ENCODE measurements at places on chromosomes 13 and 19. TPM values are rescaled to one million over a fixed set of nuclear protein-coding genes. Genes with fewer than 3 reads are reported as not detected.
A peak's percentile ranks its signal among the peaks of the same experiment; 100 is the strongest.

GRCh38 chr13:71320452-71320851, 546.6 kb downstream of the DACH1 start:
- DNase-seq = no peak
- no peak overlapping the region for H3K27ac ChIP-seq
- no peaks in the 10 kb centered on the region for H3K4me1 ChIP-seq
- no peak overlapping the region for H3K4me3 ChIP-seq

DNA sequence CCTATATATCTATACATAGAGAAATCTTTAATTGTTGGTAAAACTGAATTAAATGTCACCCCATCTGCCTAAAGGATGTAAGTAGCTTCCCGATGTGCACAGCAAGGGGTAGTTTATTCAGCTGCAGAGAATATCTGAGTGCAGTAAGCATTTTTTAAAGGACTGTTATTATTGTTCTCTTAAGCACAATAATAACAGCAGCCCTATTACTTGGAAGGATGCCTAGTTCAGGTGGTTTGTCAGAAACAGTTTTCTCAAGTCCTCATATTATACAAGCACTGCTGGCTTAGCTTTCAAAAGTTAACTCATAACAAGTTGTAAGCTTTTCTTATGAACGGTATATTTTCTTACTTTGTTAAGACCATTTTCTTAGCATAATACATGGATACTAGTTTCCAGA, 142.6 kb downstream of the CRYL1 start:
- H3K4me1 ChIP-seq = no peaks in the 10 kb centered on the region
- no peaks in the 10 kb centered on the region for H3K36me3 ChIP-seq
- no peak for DNase-seq
- no peak overlapping the region for H3K4me3 ChIP-seq

DNA sequence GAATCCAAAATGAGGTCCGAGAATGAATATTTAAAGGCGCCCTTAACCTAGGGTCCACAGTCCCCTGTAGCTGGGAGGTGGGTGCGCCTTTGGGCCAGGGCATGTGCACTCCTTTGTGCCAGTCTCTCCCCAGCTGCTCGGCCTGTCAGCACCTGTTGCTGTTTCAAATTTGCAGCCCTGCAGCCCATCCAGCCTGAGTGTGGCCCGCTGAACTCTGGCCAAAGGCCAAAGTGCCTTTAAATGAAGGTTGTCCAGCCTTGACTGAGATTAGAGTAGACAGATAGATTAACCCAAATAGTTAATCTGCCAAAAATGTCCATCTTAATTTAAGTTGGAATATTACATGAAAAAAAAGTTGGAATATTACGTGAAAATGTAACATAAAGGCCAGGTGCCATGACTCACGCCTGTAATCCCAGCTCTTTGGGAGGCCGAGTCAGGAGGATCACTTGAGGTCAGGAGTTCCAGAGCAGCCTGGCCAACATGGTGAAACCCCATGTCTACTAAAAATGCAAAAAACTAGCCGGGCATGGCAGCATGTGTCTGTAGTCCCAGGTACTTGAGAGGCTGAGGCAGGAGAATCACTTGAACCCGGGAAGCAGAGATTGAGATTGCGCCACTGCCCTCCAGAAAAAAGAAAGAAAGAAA, 25.3 kb downstream of the TPT1 start:
- H3K4me1 ChIP-seq = peaks cover 4% of the 10 kb centered on the region
- H3K4me3 ChIP-seq = no peak overlapping the region
- H3K27ac ChIP-seq = no peak overlapping the region
- no peak for DNase-seq
- H3K36me3 ChIP-seq = no peaks in the 10 kb centered on the region

- no peaks in the 10 kb centered on the region for H3K4me1 ChIP-seq
- no peak for DNase-seq
- no peaks in the 10 kb centered on the region for H3K36me3 ChIP-seq
- H3K27ac ChIP-seq = no peak overlapping the region
- H3K27me3 ChIP-seq = no peaks in the 10 kb centered on the region
Measured at GRCh38 chr19:57269515-57270250, 10.6 kb upstream of the ZNF460 start.

Gene CRX
- not detected for total RNA-seq

DNA sequence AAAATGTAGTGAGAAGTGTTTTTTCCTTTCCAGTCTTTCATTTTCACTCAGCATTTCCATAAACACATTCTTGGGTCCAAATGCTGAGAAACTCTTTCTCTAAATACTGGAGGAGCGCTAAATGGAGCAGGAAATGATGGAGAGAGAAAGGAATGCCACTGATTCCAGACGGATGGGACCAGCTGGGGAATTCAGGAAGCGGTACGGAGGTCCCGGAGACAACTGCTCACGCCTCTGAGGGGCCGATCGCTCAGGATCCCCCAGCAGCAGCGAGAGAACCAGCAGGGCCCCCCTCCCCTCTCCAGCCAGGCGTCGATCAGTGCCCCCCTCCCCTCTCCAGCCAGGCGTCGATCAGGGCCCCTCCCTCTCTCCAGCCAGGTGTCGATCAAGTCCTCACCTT, 13.2 kb downstream of the RASA3 start:
- no peaks in the 10 kb centered on the region for H3K36me3 ChIP-seq
- peak overlapping the region; percentile 89 for H3K27ac ChIP-seq
- peak overlapping the region; percentile 30 for H3K4me3 ChIP-seq

DNA sequence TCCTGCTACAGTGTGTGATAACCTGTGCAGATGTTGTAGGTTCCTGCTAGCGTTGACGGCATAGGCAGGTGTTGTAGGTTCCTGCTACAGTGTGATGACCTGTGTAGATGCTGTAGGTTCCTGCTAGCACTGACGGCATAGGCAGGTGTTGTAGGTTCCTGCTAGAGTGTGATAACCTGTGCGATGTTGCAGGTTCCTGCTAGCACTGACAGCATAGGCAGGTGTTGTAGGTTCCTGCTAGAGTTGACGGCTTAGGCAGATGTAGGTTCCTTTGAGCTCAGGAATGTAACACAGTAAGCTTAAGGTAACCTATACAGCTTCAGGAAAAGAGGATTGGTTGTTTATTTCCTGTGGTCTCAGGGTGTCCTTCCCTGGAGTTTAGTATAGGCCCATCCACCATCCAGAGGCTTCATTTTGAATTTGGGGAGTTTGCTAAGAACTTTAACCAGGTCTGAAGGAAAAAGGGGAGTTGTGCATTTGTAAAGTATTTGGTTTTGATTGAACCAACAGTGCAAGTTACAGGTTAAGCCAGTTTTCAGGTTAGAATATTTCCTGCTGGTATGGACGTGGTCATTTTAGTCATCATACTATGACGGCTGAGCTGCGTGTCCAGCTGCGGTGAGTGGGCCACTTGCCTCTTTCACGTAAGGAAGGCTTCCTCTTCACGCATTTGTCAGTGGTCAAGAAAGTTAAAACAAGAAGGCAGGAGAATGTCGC, 53.8 kb downstream of the ATP11A start:
- no peaks in the 10 kb centered on the region for H3K27me3 ChIP-seq
- no peaks in the 10 kb centered on the region for H3K4me1 ChIP-seq
- no peaks in the 10 kb centered on the region for H3K36me3 ChIP-seq
- DNase-seq = no peak

Gene ELANE
- 5.0 TPM for total RNA-seq

- peak within 1 kb of the TSS; percentile 99 for H3K27ac ChIP-seq
- peak; percentile 96 for DNase-seq
- peaks cover 4% of the 10 kb centered on the region for H3K4me1 ChIP-seq
Measured at GRCh38 chr19:45404557-45405434, at the start of gene PPP1R13L. TSS of gene PPP1R13L (minus strand) at chr19:45405069. CDS start at chr19:45398318, 6,751 bp downstream.

Gene PSG6
- not detected for total RNA-seq

GRCh38 chr13:50901701-50902100, 7.9 kb upstream of the RNASEH2B start:
- no peaks in the 10 kb centered on the region for H3K27me3 ChIP-seq
- H3K4me3 ChIP-seq = no peak overlapping the region
- H3K27ac ChIP-seq = no peak overlapping the region
- no peak for DNase-seq

GRCh38 chr19:3140667-3141038, 4.8 kb downstream of the GNA15 start:
- H3K36me3 ChIP-seq = no peaks in the 10 kb centered on the region
- DNase-seq = no peak
- H3K27me3 ChIP-seq = no peaks in the 10 kb centered on the region
- no peak overlapping the region for H3K27ac ChIP-seq

DNA sequence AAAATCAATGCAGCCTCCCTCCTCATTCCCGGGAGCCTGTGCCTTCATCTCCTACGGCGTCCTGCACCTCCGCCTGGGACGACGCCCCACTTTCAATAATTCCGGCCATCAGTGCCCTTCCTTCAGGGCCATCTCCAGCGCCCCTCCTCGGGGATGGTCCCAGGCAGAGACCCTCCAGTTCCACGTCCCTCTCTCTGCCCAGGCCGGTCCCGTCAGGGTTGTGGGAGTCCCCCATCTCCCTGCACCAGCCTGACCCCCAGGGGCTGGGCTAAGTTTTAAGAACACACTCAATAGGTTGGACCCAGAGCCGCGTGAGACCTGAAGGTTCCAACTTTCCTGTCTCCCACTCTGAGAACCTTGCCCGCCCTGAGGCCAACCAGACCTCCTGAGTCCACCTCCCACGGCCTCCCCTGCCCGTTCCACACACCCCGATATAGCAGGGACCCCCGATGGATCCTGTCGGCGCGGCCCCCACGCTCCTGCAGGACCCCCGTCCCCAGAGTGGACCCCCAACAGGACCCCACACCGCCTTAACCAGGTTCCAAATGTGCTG, 646 bp downstream of the TMEM161A start:
- H3K27ac ChIP-seq = peak overlapping the region; percentile 80
- peak overlapping the region; percentile 83 for H3K4me3 ChIP-seq

Gene KLK6
- 14.8 TPM for total RNA-seq

- DNase-seq = no peak
- H3K36me3 ChIP-seq = no peaks in the 10 kb centered on the region
- H3K4me3 ChIP-seq = no peak overlapping the region
- no peaks in the 10 kb centered on the region for H3K4me1 ChIP-seq
- no peaks in the 10 kb centered on the region for H3K27me3 ChIP-seq
- H3K27ac ChIP-seq = no peak overlapping the region
Measured at GRCh38 chr19:6038634-6039405, 60.9 kb upstream of the RANBP3 start.

GRCh38 chr13:105497597-105497996, 1037.9 kb downstream of the EFNB2 start:
- H3K27me3 ChIP-seq = no peaks in the 10 kb centered on the region
- H3K27ac ChIP-seq = no peak overlapping the region
- H3K4me1 ChIP-seq = no peaks in the 10 kb centered on the region
- no peaks in the 10 kb centered on the region for H3K36me3 ChIP-seq

Gene RRAS
- 34.8 TPM for total RNA-seq

Gene LIM2
- not detected for total RNA-seq

DNA sequence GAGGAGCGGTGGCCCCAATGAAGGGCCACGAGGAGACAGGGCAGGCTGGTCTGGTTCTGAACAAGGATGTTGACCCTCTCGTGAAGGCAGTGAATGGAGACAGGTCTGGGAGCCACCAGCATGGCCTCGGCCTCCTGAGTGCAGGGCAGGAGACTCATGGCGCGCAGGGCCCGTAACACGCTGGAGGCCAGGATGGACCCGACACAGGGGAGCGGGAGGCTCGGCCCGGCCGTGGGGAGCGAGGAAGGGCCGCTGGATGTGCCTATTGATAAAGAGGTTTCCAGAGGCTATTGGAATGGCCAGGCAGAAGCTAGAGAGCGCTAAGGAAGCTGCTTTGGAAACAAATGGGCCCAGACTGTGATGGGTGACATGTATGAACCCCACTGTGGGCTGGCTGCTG, 132.5 kb downstream of the STK24 start:
- no peaks in the 10 kb centered on the region for H3K4me1 ChIP-seq
- H3K4me3 ChIP-seq = no peak overlapping the region
- H3K27me3 ChIP-seq = no peaks in the 10 kb centered on the region
- H3K36me3 ChIP-seq = no peaks in the 10 kb centered on the region
- H3K27ac ChIP-seq = peak overlapping the region; percentile 84

Gene HNRNPL
- 193 TPM for total RNA-seq

Gene PPAN
- 44.2 TPM for total RNA-seq

- no peak for DNase-seq
- H3K4me3 ChIP-seq = no peak overlapping the region
- no peaks in the 10 kb centered on the region for H3K27me3 ChIP-seq
- no peaks in the 10 kb centered on the region for H3K4me1 ChIP-seq
- H3K36me3 ChIP-seq = no peaks in the 10 kb centered on the region
- H3K27ac ChIP-seq = no peak overlapping the region
Measured at GRCh38 chr13:21526707-21527540, 67.8 kb upstream of the ZDHHC20 start.

DNA sequence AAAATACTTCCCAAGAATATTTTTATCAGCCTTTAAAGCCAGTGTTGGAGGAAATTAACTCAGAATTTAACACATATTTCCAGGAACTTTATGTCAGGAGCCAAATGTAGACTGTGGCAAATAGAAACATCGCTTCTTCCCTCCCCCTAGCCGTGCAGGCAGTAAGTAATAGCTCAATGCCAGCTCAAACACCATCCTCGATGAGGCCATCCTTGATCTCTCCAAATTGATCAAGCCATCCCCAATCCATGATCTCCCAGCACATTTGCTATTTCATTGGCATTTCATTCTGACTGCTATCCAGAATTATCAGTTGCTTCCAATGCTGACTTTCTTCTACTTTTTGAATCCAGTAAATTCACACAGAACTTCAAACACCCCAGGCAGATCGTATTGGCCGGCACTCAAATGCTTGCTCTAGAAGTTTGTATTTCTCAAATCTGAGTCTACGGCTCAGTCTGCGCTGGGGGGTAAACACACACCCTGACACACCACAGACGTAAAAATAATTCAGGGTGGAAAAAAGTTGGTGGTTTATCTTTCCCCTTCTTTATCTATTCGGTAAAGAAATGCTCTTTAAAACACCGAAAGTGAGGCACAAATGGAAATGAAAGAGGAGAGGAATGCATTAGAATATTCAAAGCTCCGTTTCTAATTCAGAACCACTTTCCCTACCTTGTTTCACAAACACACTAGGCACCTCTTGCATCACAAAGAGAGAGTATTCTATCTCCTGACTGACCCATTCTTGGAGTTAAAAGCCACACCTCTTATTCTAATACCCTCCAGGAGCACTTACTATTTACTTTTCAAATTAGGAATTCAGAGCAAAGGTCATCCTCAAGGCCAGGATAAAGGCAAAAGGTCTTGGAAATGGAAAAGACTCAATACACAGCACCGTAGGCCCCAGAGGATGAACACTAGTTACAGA, 991 bp downstream of the OBI1 start:
- H3K4me3 ChIP-seq = peak overlapping the region; percentile 85
- H3K27me3 ChIP-seq = no peaks in the 10 kb centered on the region
- DNase-seq = no peak
- peak overlapping the region; percentile 70 for H3K27ac ChIP-seq

Gene CATSPERD
- total RNA-seq = not detected

Gene PRSS57
- not detected for total RNA-seq

- H3K27ac ChIP-seq = no peak overlapping the region
- H3K4me1 ChIP-seq = no peaks in the 10 kb centered on the region
- no peak overlapping the region for H3K4me3 ChIP-seq
- no peak for DNase-seq
Measured at GRCh38 chr13:114174529-114174961, 4.5 kb upstream of the CFAP97D2 start.

GRCh38 chr13:31587698-31588266, 151.5 kb upstream of the RXFP2 start:
- no peaks in the 10 kb centered on the region for H3K27me3 ChIP-seq
- H3K4me1 ChIP-seq = no peaks in the 10 kb centered on the region
- DNase-seq = no peak
- H3K36me3 ChIP-seq = no peaks in the 10 kb centered on the region

All from breast epithelium (tissue), 4 donors.